Uterus (tissue), 4 donors: ENCODE measurements at places on chromosomes 4 and X. TPM values are rescaled to one million over a fixed set of nuclear protein-coding genes. Genes with fewer than 3 reads are reported as not detected.

DNA sequence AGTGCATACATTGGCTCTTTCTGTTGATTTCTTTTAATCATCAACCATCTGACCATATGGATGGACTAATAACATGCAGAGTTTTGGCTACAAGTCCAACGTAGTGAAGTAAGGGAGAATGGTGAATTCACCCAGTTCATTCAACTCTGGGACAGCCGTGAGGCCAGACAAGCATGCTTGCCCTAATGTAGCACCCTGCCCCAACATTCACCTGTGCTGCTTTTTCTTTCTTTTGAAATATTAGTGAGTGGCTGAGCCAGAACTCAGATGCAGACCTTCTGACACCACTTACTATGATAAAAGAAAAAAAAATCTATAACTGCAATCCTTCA lies 17.5 kb downstream of the ARSJ start:
- no peak overlapping the region for H3K4me3 ChIP-seq
- no peaks in the 10 kb centered on the region for H3K27me3 ChIP-seq
- DNase-seq = no peak
- no peaks in the 10 kb centered on the region for H3K36me3 ChIP-seq
- H3K4me1 ChIP-seq = peaks cover 3% of the 10 kb centered on the region

GRCh38 chr4:58983887-58984286 lies 1873.7 kb upstream of the IGFBP7 start:
- H3K27me3 ChIP-seq = no peaks in the 10 kb centered on the region
- no peak for DNase-seq
- no peaks in the 10 kb centered on the region for H3K4me1 ChIP-seq
- no peak overlapping the region for H3K27ac ChIP-seq

GRCh38 chr4:158163941-158164767 lies 8.7 kb downstream of the GASK1B start:
- H3K36me3 ChIP-seq = no peaks in the 10 kb centered on the region
- H3K4me1 ChIP-seq = peaks cover 17% of the 10 kb centered on the region
- DNase-seq = no peak
- peak overlapping the region; percentile 90 for H3K27ac ChIP-seq

- no peak for DNase-seq
- H3K27me3 ChIP-seq = no peaks in the 10 kb centered on the region
- no peak overlapping the region for H3K4me3 ChIP-seq
- H3K36me3 ChIP-seq = no peaks in the 10 kb centered on the region
- H3K27ac ChIP-seq = no peak overlapping the region
- H3K4me1 ChIP-seq = no peaks in the 10 kb centered on the region
Observed at GRCh38 chr4:69026974-69027373, 69.3 kb upstream of the UGT2B7 start.

DNA sequence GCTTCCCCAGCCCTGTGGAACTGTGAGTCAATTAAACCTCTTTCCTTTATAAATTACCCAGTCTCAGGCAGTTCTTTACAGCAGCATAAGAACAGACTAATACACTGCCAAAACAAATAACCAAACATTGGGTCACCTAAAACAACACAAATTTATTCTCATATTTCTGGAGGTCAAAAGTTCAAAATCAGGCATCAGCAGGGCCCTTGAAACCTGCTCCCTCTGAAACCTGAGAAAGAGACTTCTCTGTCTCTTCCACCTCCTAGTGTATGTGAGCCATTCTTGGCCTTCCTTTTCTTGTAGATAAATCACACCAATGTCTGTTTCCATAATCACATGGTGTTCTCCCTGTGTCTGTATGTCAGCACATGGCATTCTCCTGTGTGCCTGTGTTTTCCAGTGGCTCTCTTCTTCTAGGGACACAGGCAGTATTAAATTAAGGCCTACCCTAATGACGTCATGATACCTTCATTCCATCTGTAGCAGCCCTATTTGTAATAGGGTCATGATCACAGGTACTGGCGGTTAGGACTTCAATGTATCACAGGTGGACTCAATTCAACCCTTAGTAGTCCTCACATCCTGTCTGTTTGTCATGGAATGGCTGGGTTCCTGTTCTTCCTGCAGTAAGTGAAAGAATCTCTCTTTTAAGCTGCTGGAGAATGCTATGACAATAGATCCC lies 147.3 kb upstream of the CLNK start:
- H3K27me3 ChIP-seq = no peaks in the 10 kb centered on the region
- no peak for DNase-seq
- no peak overlapping the region for H3K27ac ChIP-seq
- no peak overlapping the region for H3K4me3 ChIP-seq
- no peaks in the 10 kb centered on the region for H3K36me3 ChIP-seq
- no peaks in the 10 kb centered on the region for H3K4me1 ChIP-seq

The PABPC4L gene
- 54.0 TPM for total RNA-seq
